ENCODE measurements at places on chromosomes 11 and 22.

DNA sequence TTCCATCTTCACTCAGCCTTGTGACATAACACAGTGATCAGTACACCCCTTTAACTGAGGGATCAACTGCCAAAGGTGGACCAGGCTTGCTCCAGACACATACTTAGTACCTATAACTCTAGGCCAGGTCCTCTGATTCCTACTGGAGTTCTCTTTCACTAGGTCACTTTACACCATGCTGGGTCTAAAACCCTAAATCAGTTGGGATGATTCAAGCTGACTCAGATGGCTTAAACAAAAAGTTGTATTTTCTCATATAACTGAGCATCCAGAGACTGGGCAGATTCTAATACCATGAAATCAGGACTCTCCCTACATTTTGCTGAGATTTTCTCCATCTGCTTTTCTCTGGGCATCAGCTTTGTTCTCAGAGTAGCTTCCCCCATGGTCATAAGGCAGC is 26.0 kb upstream of the FLI1 start:
- no peak for DNase-seq

- DNase-seq: no peak
These were observed 3.4 kb upstream of the TAB1 start for GRCh38 chr22:39395936-39396796.

DNA sequence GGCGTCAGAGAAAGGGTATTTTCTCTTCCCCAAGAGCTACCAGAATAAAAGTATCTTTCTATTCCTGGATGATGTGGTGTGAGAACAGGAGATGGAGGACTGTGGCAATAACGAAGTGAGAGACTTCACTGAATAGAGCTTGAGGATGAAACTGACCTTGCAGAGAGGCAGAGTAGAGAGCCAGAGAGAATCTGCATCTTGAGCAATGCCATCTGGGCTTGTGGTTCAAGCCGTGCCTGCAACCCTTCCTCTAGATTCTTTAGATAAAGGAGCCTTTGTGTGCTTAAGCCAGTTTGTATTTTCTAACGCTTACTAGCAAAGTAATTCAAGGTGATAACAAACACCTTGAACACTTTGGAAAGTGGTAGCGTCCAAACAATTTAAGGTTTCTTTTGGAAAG is 2.2 kb downstream of the ME3 start:
- DNase-seq: no peak

GRCh38 chr22:48242461-48242864 is 1480.0 kb downstream of the TBC1D22A start:
- no peak for DNase-seq

- no peak for DNase-seq
These were observed 61.9 kb upstream of the SORL1-AS1 start for GRCh38 chr11:121514432-121515334.

GRCh38 chr11:20909995-20910726 is 240.8 kb downstream of the NELL1 start:
- DNase-seq: no peak

- DNase-seq: no peak
These were observed 18.5 kb upstream of the TMEM184B start for GRCh38 chr22:38291201-38291777.

DNA sequence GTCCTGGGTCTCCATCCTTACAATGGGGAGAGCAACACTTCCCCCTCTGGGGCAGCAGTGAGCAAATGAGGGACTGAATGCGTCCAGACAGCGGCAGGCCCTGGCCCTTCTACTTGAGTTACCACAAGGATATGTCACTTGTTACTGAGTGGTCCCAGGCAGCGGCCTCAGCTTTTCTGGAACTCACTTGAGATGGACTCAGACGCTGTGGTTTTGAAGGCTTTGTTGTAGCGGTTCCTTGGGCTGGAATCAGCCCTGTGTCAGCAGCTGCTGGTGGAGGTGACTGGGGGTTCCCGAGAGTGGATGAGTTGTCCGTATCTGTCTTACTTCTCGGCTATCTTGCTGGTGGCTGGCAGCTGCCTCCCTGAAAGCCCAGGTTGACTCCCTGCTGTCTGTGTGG is 77.0 kb downstream of the MICAL2 start:
- no peak for DNase-seq

- no peak for DNase-seq
These were observed 135.6 kb downstream of the ST3GAL4 start for GRCh38 chr11:126491092-126491491.

DNA sequence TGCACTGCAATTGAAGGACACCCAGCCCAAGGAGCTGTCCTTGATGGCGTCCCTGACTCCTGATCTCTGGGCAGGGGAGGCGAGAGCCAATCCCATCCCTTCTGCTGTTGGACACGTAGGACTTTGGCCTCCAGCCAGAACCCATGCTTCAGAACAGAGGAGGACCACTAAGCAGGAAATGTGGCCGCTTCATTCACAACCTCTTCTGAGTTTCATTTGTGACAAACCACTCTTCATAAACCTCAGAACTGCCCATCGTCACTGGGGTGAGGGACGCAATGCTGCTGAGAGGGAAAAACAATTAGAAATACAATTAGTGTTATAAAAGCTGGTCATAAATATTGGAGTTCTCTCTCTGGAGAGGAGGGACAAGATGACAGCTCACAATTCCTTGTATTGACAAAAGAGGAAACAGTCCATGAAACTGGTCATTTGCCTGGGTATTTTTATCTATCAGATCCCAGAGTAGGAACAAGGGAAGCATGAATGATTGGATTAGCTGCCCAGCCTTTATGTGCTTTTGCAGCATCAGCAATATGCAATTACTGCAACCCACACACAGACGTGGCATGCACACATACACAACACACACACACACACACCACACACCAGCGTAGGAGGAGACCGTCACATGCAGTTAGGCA is 216.5 kb upstream of the CADM1 start:
- no peak for DNase-seq

GRCh38 chr11:104830080-104830479 is 68.2 kb downstream of the CASP12 start:
- DNase-seq: no peak
